Ecto neural progenitor cell (in vitro differentiated cells): ENCODE measurements at places on chromosomes 1 and 21.

- DNase-seq, result no peak
Observed at GRCh38 chr1:94851571-94851970, 31.4 kb downstream of the SLC44A3 start.

- DNase-seq, result peak; percentile 83
Observed at GRCh38 chr1:26021647-26022403, at the start of gene EXTL1. TSS of gene EXTL1 (plus strand) at chr1:26021775. CDS start at chr1:26022647, 872 bp downstream.

DNA sequence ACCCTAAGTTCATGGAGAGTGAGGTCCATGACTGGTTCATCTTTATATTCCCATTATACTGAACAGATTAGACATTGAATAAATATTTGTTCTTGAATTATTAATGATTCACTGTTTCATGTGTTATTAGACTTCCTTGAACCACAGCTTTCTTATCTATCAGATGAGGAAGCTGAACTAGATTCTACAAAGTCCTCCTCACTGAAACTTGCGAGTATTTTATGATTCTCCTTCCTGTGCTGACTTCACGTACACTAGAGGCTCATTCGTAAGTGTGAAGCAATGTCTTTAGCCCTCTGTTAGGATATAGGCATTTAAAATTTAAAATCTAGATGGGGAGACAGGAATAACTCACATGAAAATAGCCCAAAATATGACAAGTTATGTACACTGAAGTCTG lies 95.6 kb upstream of the IRF2BP2 start:
- DNase-seq, result no peak

- DNase-seq, result peak; percentile 49
Observed at GRCh38 chr21:42315296-42315891, at the start of gene TFF3. TSS of gene TFF3 (minus strand) at chr21:42315409. CDS start at chr21:42315374, 35 bp downstream.

DNA sequence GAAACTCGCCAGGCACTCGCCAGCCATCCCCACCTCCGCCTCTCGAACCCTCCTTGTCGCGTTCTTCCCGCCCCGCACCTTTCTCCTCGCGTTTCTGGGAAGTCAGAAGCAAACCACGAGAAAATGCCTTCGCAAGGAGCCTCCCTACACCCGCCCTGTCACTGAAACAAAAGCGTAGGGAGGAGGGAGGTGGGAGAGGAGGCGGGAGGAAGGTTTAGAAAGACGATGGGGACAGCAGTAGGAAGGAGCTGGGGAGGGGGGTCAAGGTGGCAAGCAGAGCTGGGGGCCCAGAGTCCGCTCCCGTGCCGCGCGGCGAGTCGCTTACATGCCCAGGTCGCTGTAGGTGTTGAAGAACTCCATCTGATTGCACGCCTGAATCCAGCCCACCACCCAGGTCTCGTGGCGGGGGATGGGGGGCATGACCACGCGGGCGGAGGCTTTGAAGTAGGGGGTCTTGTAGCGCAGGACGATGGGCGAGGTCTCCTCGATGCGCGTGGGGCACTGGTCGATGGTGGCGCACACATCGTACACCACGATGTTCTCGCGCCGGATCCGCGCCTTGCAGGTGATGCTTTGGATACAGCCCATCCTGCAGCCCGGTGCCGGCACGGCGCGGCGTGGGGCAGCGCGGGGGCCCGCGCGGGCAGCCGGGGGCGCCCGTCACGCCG lies 1.0 kb downstream of the FAM78B start:
- peak; percentile 53 for DNase-seq

DNA sequence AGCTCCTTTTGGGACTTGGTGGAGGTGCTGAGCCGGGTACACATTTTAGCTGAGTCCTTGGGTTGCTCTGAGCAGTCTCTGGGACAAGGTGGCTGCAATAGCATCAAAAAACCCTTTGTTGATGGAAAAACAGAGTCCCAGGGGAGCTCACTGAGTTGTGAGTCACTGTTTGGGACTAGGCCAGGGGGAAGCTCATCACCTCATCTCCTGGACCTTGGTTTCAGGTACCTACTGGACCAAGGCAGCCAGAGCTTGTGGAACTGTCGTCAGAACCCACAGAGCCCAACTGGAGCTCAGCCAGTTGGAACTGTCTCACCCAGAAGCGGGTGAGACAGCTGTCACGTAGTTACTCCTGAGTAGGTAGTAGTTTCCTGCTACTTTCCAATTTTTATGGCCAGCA lies 146.7 kb downstream of the HLX start:
- DNase-seq, result no peak

GRCh38 chr1:152884966-152885624 lies 7.0 kb downstream of the SMCP start:
- DNase-seq, result no peak

DNA sequence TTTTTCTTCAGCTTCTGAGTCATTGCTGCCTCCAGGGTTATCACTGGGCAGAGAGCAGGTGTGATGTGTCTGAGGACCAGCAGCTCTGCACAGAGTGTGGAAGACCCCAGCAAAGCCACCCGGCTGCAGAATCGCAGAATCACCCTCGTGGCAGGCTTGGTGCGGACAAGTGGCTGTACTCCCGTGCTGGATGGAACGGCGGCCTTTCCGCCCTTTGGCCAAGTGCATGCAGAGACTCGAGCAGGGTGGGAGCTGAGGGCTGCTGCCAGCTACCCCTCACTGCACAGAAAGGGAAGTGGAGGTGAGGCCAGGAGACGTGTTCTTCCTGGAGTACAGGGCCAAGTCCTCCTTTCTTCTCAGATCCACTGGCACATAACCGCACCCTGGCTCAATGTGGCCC lies 162.5 kb downstream of the PCBP3 start:
- DNase-seq, result peak; percentile 40

- DNase-seq, result peak; percentile 36
Observed at GRCh38 chr1:30523055-30524020, 200.0 kb downstream of the MATN1 start.

- no peak for DNase-seq
Observed at GRCh38 chr1:106277786-106278185, 778.7 kb upstream of the PRMT6 start.

DNA sequence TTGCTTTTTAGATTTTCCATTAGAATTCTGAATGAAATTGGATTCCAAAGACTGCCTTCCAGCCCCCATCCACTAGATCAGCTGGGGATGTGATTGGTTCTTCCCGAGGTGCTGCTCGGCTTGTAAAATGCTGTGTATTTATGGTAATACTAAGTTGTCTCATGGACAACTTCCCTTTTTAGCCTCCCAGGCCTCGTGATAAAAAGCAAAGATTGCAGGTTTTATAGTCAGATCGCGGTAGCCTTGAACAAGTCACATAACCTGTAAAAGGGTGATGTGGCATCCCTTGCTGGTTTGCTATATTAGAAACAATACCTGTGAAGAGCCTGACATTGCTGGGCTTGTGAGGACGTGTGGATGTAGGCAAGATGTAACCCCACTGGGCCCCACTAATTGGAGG lies 10.4 kb downstream of the MUL1 start:
- DNase-seq, result no peak

DNA sequence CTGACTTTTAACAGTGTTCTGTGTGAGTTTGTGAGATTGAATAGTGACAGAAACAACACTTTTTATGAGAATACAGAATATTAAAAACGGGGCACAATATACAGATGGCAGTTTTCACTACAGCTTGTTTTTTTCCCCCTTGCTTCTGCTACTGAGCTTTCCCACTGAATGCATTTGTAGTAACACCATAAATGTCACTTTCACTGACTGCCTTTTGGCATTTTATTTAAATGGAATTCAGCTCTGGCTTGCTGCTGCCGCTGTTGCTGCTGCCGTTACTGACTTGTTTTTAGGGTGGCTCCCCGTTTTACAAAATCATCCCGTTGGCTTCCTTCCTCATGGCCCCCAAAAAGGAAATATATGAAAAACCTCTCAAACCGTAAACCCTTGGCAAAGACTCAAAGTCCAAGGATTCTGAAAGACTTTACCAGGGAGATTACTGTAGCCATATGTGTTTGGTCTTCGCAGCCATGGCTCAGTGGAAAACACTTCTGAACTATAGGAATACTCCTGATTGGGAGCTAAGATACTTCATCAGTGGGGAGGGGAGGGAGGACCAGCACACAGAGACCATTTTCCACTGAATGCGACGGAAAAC lies 151.0 kb downstream of the NUF2 start:
- DNase-seq, result no peak

DNA sequence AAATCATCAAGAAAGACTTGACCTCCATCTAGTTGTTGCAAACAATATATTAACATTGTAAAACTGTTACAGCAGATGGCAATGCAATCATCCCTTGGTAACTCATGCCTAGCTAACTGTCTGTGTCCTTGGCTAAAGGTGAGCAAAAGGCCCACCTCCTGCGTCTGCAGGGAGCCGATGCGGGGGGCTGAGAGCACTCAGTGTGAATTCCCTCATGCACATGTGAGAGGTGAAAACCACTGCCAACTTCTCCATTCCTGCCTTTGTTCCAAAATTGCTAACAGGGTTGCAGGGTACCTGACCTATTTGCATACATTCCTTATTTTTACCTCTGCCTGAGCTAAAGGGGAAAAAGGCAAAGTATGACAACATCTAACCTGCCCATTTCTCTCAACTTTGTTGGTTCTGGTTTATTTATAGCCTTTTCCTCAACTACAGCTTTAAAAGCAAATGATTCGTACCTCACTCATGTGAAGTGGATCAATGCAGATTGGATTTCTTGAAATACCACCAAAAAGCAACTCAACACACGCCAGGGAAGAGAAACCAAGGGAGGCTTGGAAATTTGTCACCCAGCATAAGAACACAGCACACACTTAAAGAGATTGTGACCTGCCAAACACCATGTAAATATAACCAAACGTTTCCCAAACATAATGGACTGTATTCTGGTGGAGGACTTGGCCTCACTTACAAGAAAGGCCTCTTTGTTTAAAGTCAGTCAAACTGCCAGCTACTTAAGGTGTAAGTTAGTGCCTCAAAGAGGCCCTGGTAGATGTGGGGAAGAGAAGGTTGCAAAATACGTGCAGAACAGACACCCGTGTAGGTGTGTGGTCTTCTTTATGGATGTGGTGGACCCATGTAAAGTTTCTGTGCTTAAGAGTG lies 651.0 kb downstream of the SMYD3 start:
- no peak for DNase-seq

GRCh38 chr1:117861694-117862093 lies 67.7 kb downstream of the GDAP2 start:
- DNase-seq, result no peak
